ENCODE measurements at places on chromosomes 7 and 10.

GRCh38 chr7:3272691-3273141, 28.3 kb upstream of the SDK1 start:
- no peak for DNase-seq

DNA sequence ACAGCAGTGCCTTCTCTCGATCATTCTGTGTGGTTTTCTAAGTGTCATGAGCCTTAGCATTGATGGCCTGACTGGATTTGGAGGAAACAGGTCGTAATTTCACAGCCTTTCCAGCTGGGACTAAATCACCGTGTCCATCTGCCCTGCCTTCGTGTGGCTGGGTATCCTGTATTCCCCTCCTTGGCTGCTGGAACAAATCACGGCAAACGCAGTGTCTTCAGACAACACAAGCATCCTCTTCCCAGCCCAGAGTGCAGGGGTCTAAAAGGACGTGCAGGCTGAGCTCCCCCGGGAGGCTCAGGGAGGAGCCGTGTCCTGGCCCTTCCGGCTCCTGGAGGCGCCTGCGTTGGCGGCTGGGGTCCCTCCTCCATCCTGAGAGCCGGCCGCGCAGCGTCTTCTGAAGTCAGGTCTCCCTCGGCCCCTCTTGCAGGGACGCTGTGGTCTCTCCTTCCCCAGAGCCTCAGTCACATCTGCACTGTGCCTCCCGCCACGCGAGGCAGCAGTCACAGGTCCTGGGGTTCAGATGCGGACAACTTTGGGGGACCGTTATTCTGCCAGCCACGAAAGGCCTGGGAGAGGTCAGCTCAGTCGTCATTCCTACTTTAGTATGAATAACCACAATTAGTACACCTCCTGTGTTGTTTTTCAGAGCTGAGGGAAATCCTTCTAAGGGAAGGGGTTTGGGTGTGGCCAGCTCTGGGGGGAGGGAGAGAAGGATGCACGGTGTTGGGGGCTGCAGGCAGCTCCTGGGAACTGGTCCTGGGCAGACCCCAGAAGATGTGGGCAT, 41.1 kb downstream of the FAM20C start:
- DNase-seq, result no peak

GRCh38 chr7:106329971-106330733, 45.4 kb upstream of the NAMPT start:
- DNase-seq, result no peak

DNA sequence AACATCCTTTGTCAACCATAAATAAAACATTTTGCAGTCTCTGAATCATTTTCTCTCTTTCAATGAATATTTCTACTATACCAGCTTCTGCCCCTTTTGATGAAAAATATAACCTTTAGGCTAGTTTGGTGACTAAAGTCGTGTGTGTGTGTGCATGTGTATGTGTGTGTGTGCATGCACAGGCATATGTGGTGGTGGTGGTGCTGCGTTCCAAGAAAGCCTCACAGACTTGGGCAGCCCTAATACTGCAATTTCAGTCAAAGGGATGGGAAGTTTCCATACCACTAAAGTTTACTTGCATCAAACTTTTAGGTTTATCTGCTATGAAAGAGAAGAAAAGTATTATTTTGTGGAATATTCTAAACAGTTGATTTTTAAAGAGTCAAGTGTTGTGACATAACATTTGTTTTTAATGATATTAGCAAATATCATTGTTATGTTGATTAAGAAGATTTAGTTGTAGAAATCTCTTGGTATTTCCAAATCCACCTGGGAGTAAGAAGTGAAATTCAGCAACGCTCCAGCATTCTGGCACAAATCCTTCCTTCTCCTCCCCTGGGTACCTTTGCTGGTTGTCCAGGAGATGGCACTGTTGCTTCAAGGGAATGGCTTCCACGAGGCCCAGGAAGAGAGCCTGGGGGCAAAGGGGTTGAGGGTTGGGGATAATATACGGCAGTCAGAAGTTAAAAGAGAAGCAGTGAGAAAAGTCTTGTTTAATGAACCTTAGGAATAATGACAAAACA, 41.5 kb downstream of the ASB4 start:
- DNase-seq, result peak; percentile 33

- DNase-seq, result no peak
These were observed 779 bp downstream of the IFIT2 start for GRCh38 chr10:89302625-89303024.

- DNase-seq, result no peak
These were observed 1217.8 kb upstream of the LRRTM3 start for GRCh38 chr10:65708057-65708456.

DNA sequence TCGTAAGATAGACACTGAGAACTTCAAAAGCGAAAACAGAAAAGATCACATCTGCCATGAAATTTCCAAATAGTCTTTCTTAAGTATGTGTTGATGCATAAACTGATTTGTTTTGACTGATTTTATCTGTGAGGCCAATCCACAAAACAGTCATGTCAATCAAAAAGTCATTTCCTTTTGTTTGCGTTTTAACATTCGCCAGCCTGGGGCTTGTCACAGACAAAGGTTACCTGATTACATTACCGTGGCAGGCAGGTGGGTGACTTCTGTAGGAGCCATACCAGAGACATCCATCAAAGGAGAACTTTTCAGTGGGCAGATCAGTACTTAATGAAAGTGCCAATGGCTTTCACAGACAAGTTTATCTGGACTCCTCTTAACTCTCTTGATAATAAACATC, 45.5 kb upstream of the BET1 start:
- DNase-seq, result no peak

GRCh38 chr7:114086537-114086913, 167.7 kb upstream of the PPP1R3A start:
- DNase-seq, result no peak

DNA sequence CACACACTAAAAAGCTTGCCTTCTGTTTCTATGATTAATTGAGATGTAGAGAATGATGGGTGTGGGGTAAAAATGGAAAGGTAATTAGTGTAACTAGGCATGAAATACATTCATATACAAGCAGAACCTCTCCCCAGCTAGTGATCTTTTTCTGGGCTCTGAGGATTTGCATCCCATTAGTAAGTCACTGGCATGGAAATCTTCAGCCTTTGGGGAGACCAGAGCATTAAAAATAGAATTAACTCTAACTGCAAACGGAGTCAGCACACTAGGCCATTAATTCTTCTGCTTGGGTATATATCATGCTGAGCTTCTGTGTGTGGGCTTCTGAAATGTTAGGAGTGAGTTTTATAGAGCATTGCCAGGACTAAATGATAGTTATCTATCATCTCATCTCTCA, 128.9 kb downstream of the HDAC9 start:
- DNase-seq, result no peak

GRCh38 chr7:7673240-7673550, 32.6 kb downstream of the UMAD1 start:
- no peak for DNase-seq

- DNase-seq, result no peak
These were observed 24.7 kb upstream of the MACC1 start for GRCh38 chr7:20241911-20242261.

GRCh38 chr7:2198206-2198605, 34.5 kb downstream of the MAD1L1 start:
- no peak for DNase-seq

- DNase-seq, result no peak
These were observed 8.6 kb downstream of the FBXW4 start for GRCh38 chr10:101686133-101686925.

- DNase-seq, result no peak
These were observed 80.7 kb upstream of the RPA3 start for GRCh38 chr7:7799138-7799537.

GRCh38 chr7:88269586-88269985, 37.1 kb downstream of the STEAP4 start:
- no peak for DNase-seq

DNA sequence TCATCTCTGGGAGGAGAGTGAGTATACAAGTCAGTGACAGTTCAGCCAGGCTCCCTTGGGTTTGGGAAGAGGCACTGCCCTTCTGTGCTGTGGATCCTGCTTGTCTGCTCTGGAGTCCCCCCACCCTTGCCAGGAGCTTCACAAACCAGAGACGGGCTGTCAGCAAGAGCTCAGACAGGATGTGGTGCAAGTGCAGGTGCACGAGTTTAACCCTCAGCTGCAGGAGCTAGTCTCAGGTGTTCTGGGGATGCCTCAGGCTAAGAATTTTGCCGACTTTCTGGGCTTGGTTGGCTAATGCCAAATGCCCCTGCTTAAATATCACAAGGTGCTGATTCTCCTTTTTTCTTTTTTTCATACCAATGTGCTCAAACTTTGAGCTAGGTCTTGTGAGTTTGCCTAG, 22.3 kb downstream of the ZNF783 start:
- DNase-seq, result no peak

GRCh38 chr10:83954193-83954799, 185.0 kb upstream of the GHITM start:
- DNase-seq, result no peak

GRCh38 chr7:91847876-91848588, 32.5 kb downstream of the MTERF1 start:
- DNase-seq, result no peak

DNA sequence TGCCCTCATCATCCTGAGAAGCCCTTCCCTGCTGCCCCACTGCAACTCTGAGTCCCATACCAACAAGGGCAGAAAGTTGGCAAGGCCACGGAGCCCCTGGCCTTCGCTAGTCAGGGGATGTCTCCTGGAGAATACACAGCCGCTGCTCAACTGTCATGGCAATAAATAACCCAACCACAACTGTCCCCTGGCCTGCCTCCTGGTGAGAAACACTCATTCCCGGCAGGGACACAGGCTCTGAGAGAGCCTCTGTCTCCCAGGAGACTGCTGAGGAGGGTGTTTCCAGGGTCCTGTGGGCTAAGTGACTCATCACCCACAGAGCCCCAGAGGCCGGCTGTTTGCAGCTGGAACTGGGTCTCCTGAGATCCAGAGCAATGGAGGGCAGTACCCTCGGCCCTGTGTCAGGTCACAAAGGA, 354.1 kb downstream of the TNS3 start:
- DNase-seq, result peak; percentile 40

Measured in GM18507 (cell line).